Naive thymus-derived CD8-positive, alpha-beta T cell (primary cell): ENCODE measurements at places on chromosomes 1 and 21. TPM values are rescaled to one million over a fixed set of nuclear protein-coding genes. Genes with fewer than 3 reads are reported as not detected.
A peak's percentile ranks its signal among the peaks of the same experiment; 100 is the strongest.

The CATSPERE gene
- total RNA-seq = 2.7 TPM

The SPRR2D gene
- not detected for total RNA-seq

The ANGPTL1 gene
- not detected for total RNA-seq

- no peaks in the 10 kb centered on the region for H3K27me3 ChIP-seq
- peaks cover 5% of the 10 kb centered on the region for H3K4me1 ChIP-seq
- no peak overlapping the region for H3K27ac ChIP-seq
- peaks cover 21% of the 10 kb centered on the region for H3K36me3 ChIP-seq
- DNase-seq = no peak
- no peak overlapping the region for H3K4me3 ChIP-seq
These were observed 82.3 kb downstream of the DENND1B start for GRCh38 chr1:197692965-197693364.

DNA sequence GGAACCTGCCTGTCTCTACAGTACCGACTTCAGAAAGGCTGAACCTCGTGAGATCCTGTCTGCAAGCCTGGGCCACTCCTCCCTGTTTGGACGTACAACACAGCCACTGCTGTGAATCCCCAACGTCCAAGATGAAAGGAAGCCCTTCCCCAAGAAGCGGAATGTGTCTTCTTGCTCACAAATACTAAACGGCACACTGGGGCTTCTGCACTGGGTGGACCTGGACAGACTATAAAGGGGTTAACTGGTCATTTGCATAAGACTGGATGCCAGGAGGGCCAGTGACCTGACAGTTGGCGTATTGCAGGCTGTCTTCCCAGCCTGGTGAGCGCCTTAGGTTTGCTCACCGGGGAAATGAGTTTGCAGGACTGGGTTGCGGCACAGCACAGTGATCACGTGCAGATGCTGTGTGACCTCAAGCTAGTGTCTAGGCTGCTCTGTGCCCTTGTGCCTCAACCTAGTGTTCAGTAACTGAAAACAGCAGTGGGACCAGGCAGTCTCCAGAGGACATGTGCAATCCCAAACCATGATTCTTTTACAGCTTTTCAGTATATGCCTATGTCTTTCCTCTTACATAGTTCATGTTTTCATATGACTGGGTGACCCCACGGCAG, 19.5 kb upstream of the AJAP1 start:
- H3K27ac ChIP-seq = no peak overlapping the region
- no peak overlapping the region for H3K4me3 ChIP-seq
- H3K27me3 ChIP-seq = peaks cover 22% of the 10 kb centered on the region
- no peak for DNase-seq
- no peaks in the 10 kb centered on the region for H3K36me3 ChIP-seq

DNA sequence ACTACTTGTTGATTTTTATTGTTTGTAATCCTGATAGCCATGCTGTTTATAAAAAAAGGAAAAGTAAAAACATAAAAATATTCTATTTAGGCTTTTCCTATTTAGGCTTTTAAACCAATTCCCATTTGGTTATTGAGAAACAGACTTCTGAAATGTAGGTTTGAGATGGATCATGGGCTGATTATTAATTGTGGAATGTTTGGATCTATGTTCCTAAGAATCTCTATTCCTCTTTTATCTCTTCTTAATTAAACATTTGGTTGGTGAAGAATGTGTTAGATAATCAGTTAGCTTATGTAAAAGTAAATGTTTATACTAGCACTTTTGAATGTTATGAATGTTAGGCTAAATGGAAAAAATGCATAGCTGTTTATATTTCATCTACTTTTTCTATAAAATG, 97.4 kb downstream of the ATF6 start:
- H3K4me1 ChIP-seq = no peaks in the 10 kb centered on the region
- H3K4me3 ChIP-seq = no peak overlapping the region
- no peak overlapping the region for H3K27ac ChIP-seq
- no peak for DNase-seq
- H3K27me3 ChIP-seq = no peaks in the 10 kb centered on the region

- peak overlapping the region; percentile 85 for H3K4me3 ChIP-seq
- DNase-seq = peak; percentile 76
- peaks cover 14% of the 10 kb centered on the region for H3K4me1 ChIP-seq
- no peaks in the 10 kb centered on the region for H3K36me3 ChIP-seq
These were observed 1719.5 kb downstream of the MRPL39 start for GRCh38 chr21:23887725-23888306.

DNA sequence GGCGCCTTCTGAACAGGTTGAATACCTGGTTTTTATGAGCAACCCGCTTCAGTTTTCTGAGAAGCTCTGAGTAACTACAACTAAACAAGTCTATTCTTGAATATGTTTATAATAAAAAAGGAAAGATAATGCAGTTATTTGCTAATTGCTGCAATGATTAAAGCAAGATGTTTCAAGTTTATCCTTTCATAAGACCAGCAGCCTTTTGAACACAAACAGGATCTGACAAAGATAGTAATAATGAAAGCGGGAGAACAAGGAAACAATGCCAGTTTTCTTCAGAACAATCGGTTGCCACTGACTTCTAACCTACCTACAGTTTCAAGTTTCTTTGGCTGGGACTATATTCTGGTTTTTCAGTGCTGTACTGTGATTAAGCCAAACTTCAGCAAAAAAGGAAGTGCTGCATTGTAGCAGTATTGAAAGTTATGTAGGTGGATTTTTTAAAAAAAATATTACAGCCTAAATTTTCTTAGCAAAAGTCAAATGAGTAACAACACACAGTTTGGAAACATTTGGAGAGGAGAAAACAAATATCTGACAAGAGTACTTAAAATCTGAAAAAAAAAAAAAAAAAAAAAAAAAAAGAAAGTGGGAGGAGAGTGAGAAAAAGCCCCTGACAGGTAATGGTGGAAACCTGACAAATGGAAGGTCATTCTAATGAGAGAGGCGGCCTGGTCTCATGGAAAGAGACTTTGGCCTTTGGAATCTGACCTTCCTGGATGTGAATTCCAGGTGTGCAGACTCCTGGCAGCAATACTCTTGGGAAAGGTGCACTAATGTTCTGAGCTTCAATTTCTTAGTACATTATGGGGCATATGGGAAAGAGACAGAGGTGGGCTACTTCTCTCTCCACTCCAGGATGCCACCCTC, 11.4 kb downstream of the KCNJ15 start:
- no peaks in the 10 kb centered on the region for H3K36me3 ChIP-seq
- H3K27me3 ChIP-seq = peaks cover 5% of the 10 kb centered on the region
- no peak overlapping the region for H3K27ac ChIP-seq
- DNase-seq = no peak

DNA sequence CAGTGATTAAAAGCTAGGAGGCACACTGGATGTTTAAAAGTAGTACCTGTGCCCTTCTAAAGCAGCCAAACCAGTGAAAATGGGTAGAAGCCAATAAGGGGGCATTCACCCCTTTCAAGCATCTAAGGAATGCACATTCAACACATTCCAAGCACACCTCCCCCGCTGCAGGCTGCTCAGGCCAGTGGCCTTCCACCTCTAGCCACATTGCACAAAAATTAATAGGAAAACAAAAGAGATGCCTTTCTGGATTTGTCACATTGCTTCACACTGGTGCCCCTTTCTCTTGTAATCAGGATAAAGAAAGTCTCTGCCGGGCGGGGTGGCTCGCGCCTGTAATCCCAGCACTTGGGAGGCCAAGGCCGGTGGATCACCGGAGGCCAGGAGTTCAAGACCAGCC, 834.0 kb downstream of the USP25 start:
- H3K36me3 ChIP-seq = no peaks in the 10 kb centered on the region
- DNase-seq = no peak
- H3K27me3 ChIP-seq = no peaks in the 10 kb centered on the region
- no peaks in the 10 kb centered on the region for H3K4me1 ChIP-seq
- H3K4me3 ChIP-seq = no peak overlapping the region
- no peak overlapping the region for H3K27ac ChIP-seq

DNA sequence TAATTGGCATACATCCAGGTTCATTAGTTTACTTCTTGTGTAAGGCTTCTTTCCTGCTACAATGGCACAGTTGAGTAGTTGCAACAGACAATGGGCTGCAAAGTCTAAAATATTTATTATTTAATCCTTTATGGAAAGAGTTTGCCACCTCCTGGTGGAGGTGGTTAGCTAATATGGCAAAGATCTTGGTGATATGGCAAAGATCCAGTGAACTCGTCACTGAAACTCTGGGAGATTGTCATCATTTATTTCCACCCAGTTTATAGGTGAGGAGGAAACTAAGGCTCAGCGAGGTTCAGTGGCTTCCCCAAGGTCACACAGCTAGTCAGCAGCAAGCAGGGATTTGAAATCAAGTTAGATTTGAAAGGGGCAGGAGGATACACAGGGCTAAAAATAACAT, 16.1 kb upstream of the IFFO2 start:
- H3K4me3 ChIP-seq = no peak overlapping the region
- H3K36me3 ChIP-seq = no peaks in the 10 kb centered on the region
- H3K4me1 ChIP-seq = peaks cover 1% of the 10 kb centered on the region

DNA sequence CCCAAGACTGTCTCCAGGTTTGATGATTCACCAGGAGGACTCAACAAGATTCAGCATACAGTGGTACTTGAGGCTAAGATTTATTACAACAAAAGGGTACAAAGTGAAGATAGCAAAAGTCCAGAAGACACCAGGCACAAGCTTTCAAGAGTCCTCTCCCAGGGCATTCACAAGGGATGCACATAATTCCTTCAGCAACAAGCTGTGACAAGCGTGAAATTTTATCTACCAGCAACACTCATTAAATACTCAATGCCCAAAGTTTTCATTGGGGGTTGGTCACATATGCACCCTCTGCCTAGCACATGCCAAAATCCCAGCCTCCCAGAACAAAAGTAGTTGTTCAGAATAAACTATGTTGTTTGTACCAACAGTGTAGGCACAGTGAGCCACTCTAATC, 62.3 kb downstream of the PRKACB start:
- no peak overlapping the region for H3K4me3 ChIP-seq
- DNase-seq = no peak
- H3K4me1 ChIP-seq = peaks cover 39% of the 10 kb centered on the region
- no peaks in the 10 kb centered on the region for H3K27me3 ChIP-seq
